ENCODE measurements at places on chromosomes 6 and 20.

GRCh38 chr6:110233770-110234374 is 53.6 kb downstream of the CDC40 start:
- DNase-seq, result peak; percentile 75

DNA sequence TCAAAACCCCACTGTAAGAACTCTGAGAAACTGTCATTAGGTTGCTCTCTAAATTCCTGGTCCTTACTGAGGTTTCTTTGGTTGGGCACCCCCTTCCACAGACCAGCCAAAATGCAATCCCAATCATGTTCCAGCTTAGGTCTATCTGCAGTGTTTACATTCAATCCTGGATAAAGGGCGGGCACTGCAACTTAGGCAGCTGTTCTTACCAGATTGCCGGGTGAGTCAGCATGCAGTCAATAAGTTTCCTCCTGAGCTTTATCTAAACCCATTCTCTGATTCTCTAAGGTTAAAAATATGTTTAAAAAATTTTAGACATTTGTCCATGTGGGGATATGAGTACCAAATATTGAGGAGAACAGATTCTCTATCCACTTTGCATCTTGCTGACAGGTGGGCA is 197.8 kb downstream of the HAO1 start:
- DNase-seq, result no peak

DNA sequence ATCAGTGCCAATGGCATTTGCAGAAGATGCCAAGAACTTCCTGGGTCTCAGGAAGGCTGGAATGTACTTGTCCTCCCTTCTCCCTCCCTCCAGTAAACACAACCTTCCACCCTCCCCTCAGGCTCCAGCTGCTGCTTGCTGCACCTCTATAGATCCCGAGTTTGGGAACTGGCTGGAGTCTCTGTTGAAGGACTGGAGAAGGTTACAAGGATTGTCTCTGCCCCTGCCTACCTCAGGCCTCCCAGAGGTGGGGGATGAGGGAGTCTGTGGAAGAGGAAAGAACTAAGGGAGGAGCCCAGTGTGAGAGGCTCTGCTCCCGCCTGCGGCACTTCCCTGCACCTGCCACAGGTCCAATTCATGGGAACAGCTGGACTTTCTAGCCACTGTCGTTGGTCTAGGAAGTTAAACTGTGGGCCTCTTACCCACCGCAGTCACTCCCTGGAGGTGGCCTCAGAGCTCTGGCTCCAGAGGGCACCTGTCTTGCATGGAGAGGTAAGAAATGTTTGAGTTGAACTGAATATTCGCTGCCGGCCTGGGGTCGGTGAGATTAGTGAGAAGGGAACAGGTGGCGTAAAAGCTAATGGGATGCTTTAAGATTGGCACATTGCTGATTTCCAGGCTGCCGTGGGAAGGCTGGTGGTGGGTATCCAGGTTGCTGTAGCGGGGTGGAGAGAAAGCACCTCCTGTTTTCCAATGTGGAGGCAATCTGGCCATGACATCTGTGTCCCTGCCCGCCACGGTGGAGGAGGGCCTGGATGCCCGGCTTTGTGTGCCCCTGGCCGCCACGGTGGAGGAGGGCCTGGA is 54.3 kb downstream of the PPP1R14C start:
- DNase-seq, result no peak

- DNase-seq, result no peak
Measured at GRCh38 chr20:61514396-61514795, 262.3 kb downstream of the CDH4 start.

DNA sequence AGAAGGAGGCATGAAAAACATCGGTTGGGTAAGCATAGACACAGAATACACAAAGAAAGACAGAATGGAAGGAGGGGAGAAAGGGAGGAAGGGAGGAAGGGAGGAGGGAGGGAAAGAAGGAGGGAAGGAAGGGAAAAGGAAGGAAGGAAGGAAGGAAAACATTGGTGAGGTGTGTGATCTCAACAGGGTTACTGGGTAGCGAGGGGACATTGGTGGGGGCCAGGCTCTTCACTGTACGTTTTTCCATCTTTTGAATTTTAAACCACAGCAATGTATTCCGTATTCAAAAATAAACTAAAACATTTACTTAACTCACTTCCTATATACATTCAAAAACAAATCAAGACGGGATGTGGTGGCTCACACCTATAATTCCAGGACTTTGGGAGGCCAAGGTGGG is 20.7 kb upstream of the BPIFA2 start:
- no peak for DNase-seq

DNA sequence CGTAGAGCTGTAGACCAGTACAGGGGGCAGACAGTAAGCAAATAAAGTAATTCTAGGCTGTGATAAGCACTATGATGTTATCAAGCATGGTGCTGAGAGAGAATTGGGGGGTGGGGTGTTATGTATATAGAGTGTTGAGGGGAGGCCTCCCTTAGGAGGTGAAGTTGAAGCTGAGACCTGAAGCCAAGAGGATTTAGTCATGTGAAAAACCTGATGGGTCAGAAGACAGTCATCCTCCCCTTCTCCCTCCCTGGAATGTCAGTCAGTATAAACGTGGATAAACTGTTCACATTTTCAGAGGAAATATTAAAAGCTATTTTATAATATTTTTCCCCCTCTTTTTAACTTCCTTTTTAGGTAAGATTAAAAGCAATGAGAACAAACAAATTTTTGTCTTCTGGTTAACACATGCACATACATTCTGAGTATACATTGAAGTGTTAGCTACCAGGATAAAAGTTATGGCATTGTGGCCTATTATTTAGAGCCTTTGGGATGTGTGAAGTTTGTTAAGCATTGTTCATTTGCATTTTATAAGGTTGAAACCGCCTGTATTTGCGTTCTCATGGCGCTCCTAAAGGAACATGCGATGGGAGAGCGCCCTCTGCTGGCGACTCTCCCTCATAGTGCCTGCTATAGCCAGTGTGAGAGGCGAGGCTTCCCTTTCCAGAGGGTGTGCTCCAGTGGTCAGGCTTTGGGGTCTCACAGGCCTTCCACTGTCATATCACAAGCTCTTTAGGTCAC is 35.4 kb upstream of the MAPK13 start:
- peak; percentile 68 for DNase-seq

DNA sequence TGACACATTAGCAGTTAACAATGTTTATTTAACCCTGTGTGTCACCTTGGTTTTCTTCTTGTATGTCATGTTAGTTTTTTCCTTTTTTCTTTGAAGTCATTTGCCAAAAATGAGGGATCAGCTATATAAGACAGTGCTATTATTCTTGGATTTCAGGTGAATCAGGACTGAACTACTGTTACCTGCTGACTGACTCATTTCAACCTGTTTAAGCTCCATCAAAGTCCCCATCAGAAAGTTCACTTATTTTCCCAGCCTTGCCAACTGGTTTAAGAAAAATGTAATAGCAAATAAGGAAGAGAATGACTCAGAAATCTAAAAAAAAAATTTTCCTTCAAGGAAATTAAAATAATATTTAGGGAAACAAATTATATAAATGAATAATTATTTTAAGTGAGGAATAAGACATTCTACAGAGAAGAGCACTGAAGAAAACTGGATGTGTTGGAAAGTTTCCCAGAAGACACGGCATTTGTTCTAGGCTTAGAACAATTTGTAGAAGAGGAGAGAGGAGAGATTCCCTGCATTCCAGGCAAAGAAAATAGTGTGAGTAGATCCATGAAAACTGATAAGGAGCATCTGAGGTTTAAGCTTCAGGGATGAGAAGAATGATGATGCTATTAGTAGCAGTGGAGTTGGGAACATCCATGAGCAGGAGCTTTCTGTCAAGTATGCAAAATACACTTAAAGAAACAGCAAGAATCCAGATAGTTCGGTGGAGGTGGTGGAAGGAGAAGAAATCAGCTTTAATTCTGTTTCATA is 84.9 kb upstream of the SIM1 start:
- DNase-seq, result no peak

DNA sequence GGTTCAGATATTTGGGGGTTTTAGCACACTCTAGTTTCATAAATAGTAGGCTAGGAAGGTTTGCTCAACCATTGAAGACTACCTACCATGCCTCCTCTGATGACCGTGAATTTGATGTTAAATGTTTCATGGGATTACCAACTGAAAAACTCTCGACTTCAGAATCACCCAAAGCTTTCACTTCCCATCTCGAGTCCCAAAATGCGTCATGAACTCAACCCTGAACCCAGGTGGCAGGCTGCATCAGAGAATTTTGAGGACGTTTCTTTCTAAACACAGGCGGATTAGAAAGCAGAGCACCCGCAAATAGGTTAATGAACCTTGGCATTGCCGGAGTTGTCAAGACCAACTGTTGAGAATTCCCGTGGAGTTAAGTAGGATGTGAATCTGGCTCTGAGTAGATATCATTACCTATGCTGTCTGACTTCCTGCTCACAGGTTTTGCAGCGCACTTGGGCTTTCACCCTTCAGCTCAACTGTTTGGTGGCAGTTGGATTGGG is 98.4 kb upstream of the ADTRP start:
- peak; percentile 38 for DNase-seq

GRCh38 chr6:88705601-88706000 is 257.8 kb downstream of the RNGTT start:
- DNase-seq, result peak; percentile 52

GRCh38 chr20:31918466-31919105 is 33.3 kb downstream of the PDRG1 start:
- DNase-seq, result no peak

- no peak for DNase-seq
Measured at GRCh38 chr6:148472171-148473105, 129.8 kb downstream of the SASH1 start.

- DNase-seq, result peak; percentile 50
Measured at GRCh38 chr6:3977875-3978711, 100.8 kb downstream of the FAM217A start.

DNA sequence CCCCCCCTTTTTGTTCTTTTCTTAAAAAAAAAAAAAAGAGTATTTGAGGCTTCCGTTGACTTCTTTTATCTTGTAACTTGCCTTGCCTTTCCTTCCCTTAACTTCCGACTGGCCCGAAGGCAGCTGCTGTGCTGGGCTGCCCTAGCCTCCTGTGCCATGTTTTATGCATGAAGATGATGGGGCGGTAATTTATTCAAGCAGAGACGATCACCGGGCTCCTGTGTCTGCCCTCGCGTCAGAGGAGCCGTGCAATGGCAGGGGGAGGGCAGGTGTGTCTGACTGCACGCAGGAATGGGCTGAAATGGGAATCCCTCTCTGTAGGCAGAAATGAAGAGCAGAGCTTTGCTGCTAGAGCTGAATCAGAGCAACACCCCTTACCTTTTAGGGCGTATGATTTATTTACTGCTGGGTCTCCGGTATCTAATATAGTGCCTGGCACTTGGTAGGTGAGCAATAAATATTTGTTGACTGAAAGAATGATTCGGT is 106.3 kb upstream of the RIPOR2 start:
- DNase-seq, result no peak

- no peak for DNase-seq
Measured at GRCh38 chr6:113457751-113458150, 399.4 kb upstream of the MARCKS start.

DNA sequence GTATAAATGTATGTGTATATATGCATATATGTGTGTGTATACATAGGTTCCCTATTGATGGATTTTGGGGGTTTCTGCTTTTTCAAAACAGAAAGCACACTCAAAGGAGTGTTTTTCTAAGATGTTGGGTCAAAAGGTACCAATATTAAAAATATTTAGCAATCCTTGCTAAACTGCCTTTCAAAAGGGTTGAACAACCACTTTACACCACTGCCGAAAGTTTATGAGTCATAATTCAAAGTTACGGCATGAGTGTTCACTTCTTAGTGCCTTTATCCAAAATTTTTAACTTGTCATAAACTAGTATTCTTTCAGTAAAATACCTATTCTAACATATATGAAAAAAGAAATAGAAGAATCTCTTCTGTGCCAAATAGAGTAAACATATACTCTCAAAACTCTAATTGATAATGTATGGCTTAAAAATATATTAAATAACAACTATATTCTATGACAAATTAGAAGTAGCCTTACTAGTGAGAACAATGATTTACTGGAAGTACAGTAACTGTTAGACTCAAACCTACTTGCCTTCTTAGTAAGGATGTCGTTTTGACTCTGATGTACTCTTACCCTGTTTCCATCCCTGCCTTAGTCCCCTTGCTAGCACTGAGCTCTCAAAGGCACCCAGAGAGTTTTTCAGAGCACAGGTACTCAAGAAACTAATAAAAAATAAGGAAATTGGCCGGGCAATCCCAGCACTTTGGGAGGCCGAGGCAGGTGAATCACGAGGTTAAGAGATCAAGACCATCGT is 136.1 kb downstream of the INSM1 start:
- DNase-seq, result no peak

- no peak for DNase-seq
Measured at GRCh38 chr6:170127151-170127550, 163.7 kb downstream of the DLL1 start.

DNA sequence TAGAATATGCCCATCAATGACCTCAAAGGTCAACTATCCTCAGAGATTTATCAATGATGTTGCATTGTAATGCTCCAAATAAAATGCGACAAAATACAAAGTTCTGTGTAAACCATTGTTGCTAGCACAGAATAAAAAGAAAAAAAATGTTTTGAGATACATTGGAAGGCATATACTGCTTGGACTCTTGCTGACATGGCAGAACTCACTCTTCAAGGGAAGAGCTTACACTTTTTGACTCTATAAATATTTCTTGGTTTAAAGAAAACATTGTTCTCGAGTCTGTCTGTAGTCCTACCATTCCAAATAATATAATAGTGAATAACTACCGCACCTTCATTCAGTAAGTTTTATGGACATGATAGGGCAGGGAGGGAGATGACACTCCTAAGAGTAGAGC is 178.7 kb upstream of the RSPO3 start:
- DNase-seq, result no peak

- no peak for DNase-seq
Measured at GRCh38 chr6:120489941-120490340, 844.3 kb downstream of the TBC1D32 start.

- DNase-seq, result no peak
Measured at GRCh38 chr6:169895000-169895759, 143.8 kb downstream of the ERMARD start.

GRCh38 chr20:6575912-6576401 is 191.5 kb upstream of the BMP2 start:
- no peak for DNase-seq

DNA sequence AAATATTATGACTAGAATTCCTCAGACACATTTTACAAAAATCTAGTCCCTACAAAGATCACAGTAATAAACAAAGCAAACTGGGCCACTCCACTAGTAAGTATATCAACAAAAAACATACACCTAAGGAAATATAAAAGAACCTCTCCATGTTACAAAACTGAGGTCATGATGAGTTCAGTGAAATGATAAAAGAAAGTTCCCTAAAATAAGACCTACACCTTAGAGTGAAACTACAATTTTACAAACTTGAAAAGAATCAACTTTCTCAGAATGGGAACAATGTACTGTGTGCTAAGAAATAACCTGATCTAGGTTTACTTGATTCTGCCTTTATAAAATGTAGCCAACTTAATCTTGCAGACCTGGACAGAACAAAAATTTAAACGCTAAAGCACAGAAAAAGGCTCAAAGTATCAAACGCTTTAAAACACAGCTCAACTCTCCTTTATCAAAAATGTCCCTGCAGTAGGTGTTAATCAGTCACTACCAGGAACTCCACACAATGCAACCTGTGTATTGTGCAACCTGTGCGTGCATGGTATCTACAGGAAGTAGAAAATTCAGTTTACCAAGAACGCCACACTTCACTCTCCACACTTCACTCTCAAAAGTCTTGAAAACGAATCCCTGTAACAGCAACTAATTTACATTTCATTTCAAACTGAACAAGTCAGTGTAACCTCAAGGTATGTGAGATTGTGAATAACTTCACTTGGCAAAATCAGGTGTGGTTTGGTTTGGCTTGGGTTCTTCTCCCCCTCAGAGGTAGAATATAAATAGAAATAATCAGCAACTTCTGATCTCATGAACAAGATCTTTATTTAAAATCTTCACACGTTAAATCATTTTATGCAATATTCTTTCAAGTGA is 1.8 kb downstream of the RALGAPA2 start:
- no peak for DNase-seq

GRCh38 chr6:39268171-39268570 is 38.9 kb upstream of the KCNK5 start:
- no peak for DNase-seq
